A673 (cell line): ENCODE measurements at places on chromosomes 4 and X. TPM values are rescaled to one million over a fixed set of nuclear protein-coding genes. Genes with fewer than 3 reads are reported as not detected.

SLC35A2 gene
- total RNA-seq, result 21.7 and 30.4 TPM in 2 replicates

BCORL1 gene
- 13.3 and 18.3 TPM in 2 replicates for total RNA-seq

GRCh38 chrX:134631426-134632346 lies 26.6 kb downstream of the PLAC1 start:
- H3K27ac ChIP-seq, result no peak overlapping the region
- H3K27me3 ChIP-seq, result no peaks in the 10 kb centered on the region
- no peaks in the 10 kb centered on the region for H3K36me3 ChIP-seq
- DNase-seq, result peak; percentile 10
- no peaks in the 10 kb centered on the region for H3K4me1 ChIP-seq
- no peak overlapping the region for H3K4me3 ChIP-seq

GRCh38 chr4:47391256-47391655 lies 72.2 kb downstream of the COMMD8 start:
- no peaks in the 10 kb centered on the region for H3K36me3 ChIP-seq
- no peaks in the 10 kb centered on the region for H3K27me3 ChIP-seq
- no peak overlapping the region for H3K27ac ChIP-seq
- DNase-seq, result no peak
- no peaks in the 10 kb centered on the region for H3K4me1 ChIP-seq
- no peak overlapping the region for H3K4me3 ChIP-seq

- H3K36me3 ChIP-seq, result no peaks in the 10 kb centered on the region
- no peaks in the 10 kb centered on the region for H3K4me1 ChIP-seq
- DNase-seq, result no peak
- H3K27me3 ChIP-seq, result no peaks in the 10 kb centered on the region
- H3K4me3 ChIP-seq, result no peak overlapping the region
Measured at GRCh38 chrX:71315917-71316316, 14.4 kb downstream of the ITGB1BP2 start.

PNPLA4 gene
- 14.1 and 16.6 TPM in 2 replicates for total RNA-seq

DNA sequence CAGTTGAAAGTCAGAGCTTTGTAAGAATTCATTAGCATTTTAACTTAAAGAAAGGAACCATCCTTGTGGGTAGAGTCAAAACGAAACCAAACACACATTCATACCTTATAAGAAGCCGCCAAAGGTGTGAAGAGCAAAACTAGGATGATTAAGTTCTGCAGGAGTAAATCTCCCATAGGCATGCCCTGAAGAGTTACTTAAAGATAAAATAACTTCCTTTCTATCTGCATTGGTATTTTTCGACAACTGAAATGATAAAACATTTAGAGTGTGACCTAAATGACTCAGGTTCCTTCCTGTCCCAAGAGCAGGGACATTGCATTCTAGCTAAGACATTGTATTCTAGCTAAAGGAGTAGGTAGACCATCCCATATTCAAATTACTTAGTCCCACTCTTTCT lies 75.3 kb downstream of the BCOR start:
- H3K27me3 ChIP-seq, result no peaks in the 10 kb centered on the region
- no peak for DNase-seq
- H3K36me3 ChIP-seq, result no peaks in the 10 kb centered on the region
- no peak overlapping the region for H3K4me3 ChIP-seq

DNA sequence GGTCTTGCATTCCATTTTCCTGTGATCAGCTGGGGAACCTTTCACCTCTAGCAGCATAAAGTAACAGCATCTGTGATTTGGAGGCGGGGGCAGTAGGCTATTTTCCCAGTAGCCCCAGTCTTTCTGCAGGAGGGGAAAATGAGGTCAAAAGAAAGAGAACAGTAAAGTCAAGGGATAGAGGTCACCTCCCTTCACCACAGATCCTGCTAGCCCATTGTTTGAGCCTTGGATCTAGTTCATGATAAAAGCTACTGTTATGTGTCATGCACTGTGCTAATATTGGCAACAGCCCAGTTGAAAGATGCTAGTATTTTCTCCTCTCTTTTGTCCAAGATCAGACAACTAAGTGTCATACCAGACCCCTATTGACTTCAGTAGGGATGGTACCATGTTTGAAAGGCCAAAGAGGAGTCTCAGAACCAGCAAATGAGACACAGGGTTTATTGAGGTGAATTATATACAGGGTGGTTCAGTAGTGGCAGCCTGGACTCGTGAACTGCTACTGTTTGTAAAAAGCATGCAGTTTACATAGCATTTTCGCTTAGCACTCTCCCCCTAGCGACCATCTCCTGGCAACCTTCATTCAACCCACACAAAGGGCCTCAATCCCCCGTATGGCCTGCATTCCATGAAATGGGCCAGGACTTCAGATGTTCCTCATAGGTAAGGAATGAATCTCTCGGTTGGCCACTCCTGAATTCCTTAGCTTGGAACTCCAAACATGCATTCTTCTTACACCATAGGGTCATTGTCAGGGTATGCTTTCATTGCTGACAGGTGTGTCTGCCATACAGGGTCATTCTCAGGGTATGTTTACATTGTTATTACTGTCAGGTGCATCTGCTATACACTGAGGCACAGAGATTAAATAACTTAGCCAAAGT lies 170.0 kb upstream of the FRMPD4 start:
- peaks cover 8% of the 10 kb centered on the region for H3K27me3 ChIP-seq
- no peak overlapping the region for H3K27ac ChIP-seq
- no peak for DNase-seq
- no peaks in the 10 kb centered on the region for H3K4me1 ChIP-seq
- no peak overlapping the region for H3K4me3 ChIP-seq
- no peaks in the 10 kb centered on the region for H3K36me3 ChIP-seq

P2RY10 gene
- total RNA-seq, result not detected in 2 replicates

NAP1L3 gene
- 0.17 TPM in 1 of 2 replicates, not detected in the other for total RNA-seq

DNA sequence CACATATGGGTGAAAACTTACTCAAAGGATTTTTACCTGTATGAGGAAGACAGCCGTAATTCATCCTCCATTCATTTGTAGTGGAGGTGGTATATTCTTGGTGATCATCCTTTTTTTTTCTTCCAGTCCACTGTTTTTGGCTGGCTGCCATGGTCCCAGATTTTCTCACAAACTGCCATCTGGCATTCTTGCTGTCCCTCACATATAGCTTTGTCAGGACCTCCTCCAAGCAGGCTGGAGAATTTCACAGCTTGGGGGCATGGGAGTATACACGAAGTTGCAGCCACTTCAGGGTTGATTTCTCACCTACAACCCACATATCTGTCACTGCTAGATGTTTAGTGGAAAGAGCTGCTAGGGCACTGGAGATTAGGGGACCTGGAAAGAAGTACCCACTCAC lies 401.0 kb downstream of the IL1RAPL1 start:
- DNase-seq, result no peak
- H3K36me3 ChIP-seq, result no peaks in the 10 kb centered on the region
- no peaks in the 10 kb centered on the region for H3K4me1 ChIP-seq
- H3K4me3 ChIP-seq, result no peak overlapping the region
- no peaks in the 10 kb centered on the region for H3K27me3 ChIP-seq
- H3K27ac ChIP-seq, result no peak overlapping the region

FHDC1 gene
- 0.26 and 0.39 TPM in 2 replicates for total RNA-seq

SEPTIN6 gene
- 61.5 and 69.1 TPM in 2 replicates for total RNA-seq
